ENCODE measurements at places on chromosomes 3 and 15.

- peak overlapping the region; percentile 65 for H3K4me3 ChIP-seq
- peaks cover 27% of the 10 kb centered on the region for H3K4me1 ChIP-seq
- no peaks in the 10 kb centered on the region for H3K27me3 ChIP-seq
- peak overlapping the region; percentile 33 for H3K27ac ChIP-seq
- no peaks in the 10 kb centered on the region for H3K36me3 ChIP-seq
Observed at GRCh38 chr3:142027735-142028134, 121.6 kb downstream of the TFDP2 start.

DNA sequence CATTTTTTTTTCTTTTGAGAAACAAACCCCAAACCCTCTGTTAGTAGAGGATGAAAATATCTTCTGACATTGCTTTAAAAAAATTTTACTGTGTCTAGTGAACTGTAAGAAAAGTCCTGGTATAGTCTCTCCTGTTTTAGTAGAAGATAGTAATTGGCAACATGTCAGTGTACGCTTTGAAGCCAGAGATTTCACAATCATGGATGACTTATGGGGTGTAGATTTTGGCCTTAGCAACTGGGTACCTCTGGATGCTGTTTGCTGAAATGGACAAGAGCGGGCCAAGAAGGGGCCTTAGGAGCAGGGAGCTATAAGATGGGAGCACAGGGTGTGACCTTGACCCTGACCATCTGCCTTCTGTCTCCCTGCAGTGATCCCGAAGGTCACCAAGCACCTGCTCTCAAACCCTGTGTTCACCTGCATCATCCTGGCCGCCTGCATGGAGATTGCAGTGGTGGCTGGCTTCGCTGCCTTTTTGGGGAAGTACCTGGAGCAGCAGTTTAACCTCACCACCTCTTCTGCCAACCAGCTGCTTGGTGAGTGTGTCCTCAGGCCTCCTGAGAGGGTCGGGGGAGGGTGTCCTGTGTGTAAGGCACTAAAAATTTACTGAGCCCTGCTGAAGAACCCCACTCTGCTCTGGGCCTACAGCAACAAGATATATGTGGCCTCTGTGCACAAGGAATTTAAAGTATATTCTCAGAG, 266.7 kb downstream of the SLCO3A1 start:
- H3K27ac ChIP-seq: no peak overlapping the region
- DNase-seq: no peak
- peaks cover 4% of the 10 kb centered on the region for H3K36me3 ChIP-seq
- H3K4me3 ChIP-seq: no peak overlapping the region
- H3K27me3 ChIP-seq: no peaks in the 10 kb centered on the region

- H3K36me3 ChIP-seq: no peaks in the 10 kb centered on the region
- no peaks in the 10 kb centered on the region for H3K4me1 ChIP-seq
- no peaks in the 10 kb centered on the region for H3K27me3 ChIP-seq
- no peak overlapping the region for H3K4me3 ChIP-seq
Observed at GRCh38 chr3:171163101-171164066, 136.9 kb upstream of the SLC2A2 start.

GRCh38 chr15:94075349-94075748, 156.0 kb upstream of the MCTP2 start:
- DNase-seq: no peak
- peaks cover 45% of the 10 kb centered on the region for H3K4me1 ChIP-seq
- H3K4me3 ChIP-seq: no peak overlapping the region
- no peaks in the 10 kb centered on the region for H3K27me3 ChIP-seq
- H3K36me3 ChIP-seq: no peaks in the 10 kb centered on the region

DNA sequence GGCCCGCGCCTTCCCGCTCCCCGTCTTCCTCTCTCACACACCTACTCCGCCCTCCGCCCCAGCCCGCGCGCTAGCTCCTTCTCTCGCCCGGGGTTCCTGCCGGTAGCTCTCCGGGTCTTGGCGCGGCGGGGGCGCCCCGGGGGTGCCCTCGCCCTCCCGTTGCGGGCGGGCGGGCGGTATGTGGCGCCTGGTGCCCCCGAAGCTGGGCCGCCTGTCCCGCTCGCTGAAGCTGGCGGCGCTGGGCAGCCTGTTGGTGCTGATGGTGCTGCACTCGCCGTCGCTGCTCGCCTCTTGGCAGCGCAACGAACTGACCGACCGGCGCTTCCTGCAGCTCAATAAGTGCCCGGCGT, 507 bp downstream of the DIPK2A start:
- H3K27me3 ChIP-seq: no peaks in the 10 kb centered on the region
- H3K4me1 ChIP-seq: peaks cover 13% of the 10 kb centered on the region
- peak overlapping the region; percentile 99 for H3K27ac ChIP-seq

- H3K36me3 ChIP-seq: no peaks in the 10 kb centered on the region
- H3K4me1 ChIP-seq: no peaks in the 10 kb centered on the region
- no peaks in the 10 kb centered on the region for H3K27me3 ChIP-seq
- DNase-seq: no peak
- H3K4me3 ChIP-seq: no peak overlapping the region
Observed at GRCh38 chr3:16148783-16149182, 25.7 kb upstream of the GALNT15 start.

DNA sequence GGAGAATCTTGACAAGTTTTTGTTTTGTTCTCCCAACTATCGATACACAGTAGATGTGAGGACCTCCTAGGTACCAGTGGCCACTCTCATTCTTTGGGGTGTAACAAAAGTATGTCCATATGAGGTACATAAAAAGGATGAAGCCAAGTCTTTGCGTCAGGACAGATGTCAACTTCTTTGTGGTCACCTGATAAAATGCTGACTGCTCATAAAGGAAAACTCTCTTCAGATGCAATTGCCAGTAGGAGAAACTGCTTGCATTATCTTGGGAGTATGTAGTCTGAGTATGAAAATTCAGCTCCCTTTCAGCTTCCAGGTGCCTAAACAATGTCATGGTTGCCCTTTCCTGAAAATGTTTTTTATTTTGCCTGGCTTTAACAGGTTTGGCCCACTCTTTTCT, 123.8 kb upstream of the GOLIM4 start:
- H3K36me3 ChIP-seq: no peaks in the 10 kb centered on the region
- H3K4me3 ChIP-seq: no peak overlapping the region
- H3K27ac ChIP-seq: no peak overlapping the region
- H3K27me3 ChIP-seq: no peaks in the 10 kb centered on the region
- DNase-seq: no peak

- no peak overlapping the region for H3K4me3 ChIP-seq
- no peak for DNase-seq
- H3K4me1 ChIP-seq: peaks cover 82% of the 10 kb centered on the region
- peak overlapping the region; percentile 29 for H3K27ac ChIP-seq
- no peaks in the 10 kb centered on the region for H3K27me3 ChIP-seq
Observed at GRCh38 chr15:85625166-85625830, 169.4 kb downstream of the KLHL25 start.

GRCh38 chr3:64170270-64170669, 55.0 kb downstream of the PRICKLE2 start:
- no peaks in the 10 kb centered on the region for H3K4me1 ChIP-seq
- no peak for DNase-seq
- no peak overlapping the region for H3K27ac ChIP-seq
- no peak overlapping the region for H3K4me3 ChIP-seq
- H3K36me3 ChIP-seq: no peaks in the 10 kb centered on the region

DNA sequence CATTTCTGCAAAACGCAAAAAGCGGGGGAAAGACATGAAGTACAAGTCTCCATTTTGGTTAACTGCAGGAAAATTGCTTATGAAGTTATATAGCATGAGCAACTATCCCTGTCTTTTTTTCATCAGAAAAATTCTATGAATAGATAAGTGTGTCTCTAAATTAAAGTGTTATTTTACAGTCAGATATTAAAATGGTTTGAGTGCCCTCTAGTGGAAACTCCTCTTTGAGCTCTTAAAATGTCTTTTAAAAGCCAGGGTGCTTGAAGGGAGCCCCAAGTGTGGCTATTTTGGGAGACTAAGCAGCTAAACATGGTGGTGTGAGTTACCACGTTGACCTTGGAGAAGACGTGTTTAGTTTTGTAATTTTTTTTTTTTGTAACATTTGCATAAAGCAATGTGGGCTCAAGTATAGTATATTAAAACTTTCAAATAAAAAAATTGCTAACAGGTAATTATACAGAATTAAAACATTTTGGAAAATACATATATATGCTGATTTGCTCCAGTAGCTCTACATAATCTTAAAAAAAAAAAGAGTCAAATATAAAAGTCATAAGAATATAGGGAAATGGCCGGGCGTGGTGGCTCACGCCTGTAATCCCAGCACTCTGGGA, 77.2 kb downstream of the PPP2R3A start:
- H3K36me3 ChIP-seq: no peaks in the 10 kb centered on the region
- DNase-seq: no peak
- no peak overlapping the region for H3K27ac ChIP-seq
- H3K4me3 ChIP-seq: no peak overlapping the region
- no peaks in the 10 kb centered on the region for H3K27me3 ChIP-seq

DNA sequence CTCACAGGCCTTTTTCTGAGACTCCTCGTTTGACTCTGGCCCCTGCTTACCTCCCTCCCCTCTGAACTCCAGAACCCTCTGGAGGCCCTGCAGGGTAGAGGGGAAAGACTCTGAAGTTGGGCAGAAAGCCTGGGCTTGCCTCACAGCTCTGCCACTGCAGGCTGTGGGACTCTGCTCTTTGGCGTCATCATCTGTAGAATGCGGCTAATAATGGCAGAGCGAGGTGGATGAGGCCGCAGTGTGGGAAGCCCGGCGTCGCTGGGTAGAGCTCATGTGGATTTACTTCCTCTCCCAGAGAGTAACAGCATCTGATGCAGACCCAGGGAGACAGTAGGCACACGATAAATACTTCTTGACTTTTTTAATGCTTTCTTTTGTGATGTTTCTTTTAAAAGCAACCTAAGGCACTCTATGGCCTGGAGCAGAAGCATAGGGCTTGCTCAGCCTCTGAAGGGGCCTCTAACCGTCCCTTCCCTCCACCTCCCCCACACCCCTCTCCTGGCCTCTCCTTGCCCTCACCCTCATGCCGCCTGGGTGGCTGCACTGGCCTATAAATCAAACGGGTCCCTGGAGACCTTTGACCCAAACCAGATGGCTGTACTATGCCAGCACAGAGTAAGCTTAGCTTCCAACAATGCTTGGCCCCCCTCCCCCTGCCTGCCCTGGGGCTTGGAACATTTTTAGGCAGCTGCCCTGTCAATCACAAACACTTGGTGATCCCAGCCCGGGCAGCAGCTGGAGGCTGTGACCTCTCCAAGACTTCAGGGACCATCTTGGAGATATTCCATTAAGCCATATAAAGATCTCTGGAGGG, 32.9 kb downstream of the SPSB4 start:
- H3K36me3 ChIP-seq: no peaks in the 10 kb centered on the region
- H3K27ac ChIP-seq: no peak overlapping the region
- no peaks in the 10 kb centered on the region for H3K4me1 ChIP-seq

DNA sequence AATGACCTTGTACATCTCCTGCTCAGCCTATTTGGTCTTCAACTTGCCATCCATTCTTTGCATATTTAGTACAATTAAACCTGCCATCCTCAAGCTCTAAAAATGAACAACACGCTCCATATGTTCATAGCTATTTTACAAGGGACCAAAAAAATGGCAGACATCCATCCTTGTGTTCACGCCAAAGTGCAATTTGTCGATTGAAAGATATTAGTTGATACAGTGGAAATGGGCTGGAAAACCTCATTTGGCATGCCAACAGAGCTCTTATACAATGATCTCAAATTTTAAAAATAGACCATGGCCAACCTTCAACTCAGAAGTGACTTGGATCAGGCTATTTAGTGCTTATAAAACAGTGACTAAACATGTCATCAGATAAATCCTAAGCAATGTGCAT, 413.6 kb upstream of the ARL6 start:
- no peak overlapping the region for H3K4me3 ChIP-seq
- no peaks in the 10 kb centered on the region for H3K27me3 ChIP-seq
- H3K4me1 ChIP-seq: no peaks in the 10 kb centered on the region
- DNase-seq: no peak
- H3K36me3 ChIP-seq: no peaks in the 10 kb centered on the region
- no peak overlapping the region for H3K27ac ChIP-seq

GRCh38 chr3:125261031-125261430, 48.5 kb upstream of the SLC12A8 start:
- H3K4me3 ChIP-seq: no peak overlapping the region
- DNase-seq: no peak
- H3K27ac ChIP-seq: no peak overlapping the region
- H3K36me3 ChIP-seq: no peaks in the 10 kb centered on the region
- no peaks in the 10 kb centered on the region for H3K4me1 ChIP-seq
- no peaks in the 10 kb centered on the region for H3K27me3 ChIP-seq

GRCh38 chr3:23055733-23056376, 147.3 kb upstream of the UBE2E2 start:
- H3K4me3 ChIP-seq: no peak overlapping the region
- H3K4me1 ChIP-seq: no peaks in the 10 kb centered on the region
- DNase-seq: no peak
- H3K36me3 ChIP-seq: no peaks in the 10 kb centered on the region

GRCh38 chr15:61841466-61841865, 218.8 kb downstream of the VPS13C start:
- H3K4me3 ChIP-seq: no peak overlapping the region
- no peaks in the 10 kb centered on the region for H3K36me3 ChIP-seq
- no peaks in the 10 kb centered on the region for H3K4me1 ChIP-seq

GRCh38 chr3:31934018-31934417, 47.0 kb downstream of the OSBPL10 start:
- H3K4me1 ChIP-seq: peaks cover 35% of the 10 kb centered on the region
- no peak overlapping the region for H3K4me3 ChIP-seq
- H3K27ac ChIP-seq: no peak overlapping the region
- no peaks in the 10 kb centered on the region for H3K27me3 ChIP-seq
- H3K36me3 ChIP-seq: no peaks in the 10 kb centered on the region

GRCh38 chr15:52334491-52335160, 39.0 kb upstream of the MYO5C start:
- H3K4me3 ChIP-seq: no peak overlapping the region
- H3K4me1 ChIP-seq: no peaks in the 10 kb centered on the region
- DNase-seq: no peak
- H3K27me3 ChIP-seq: no peaks in the 10 kb centered on the region
- no peak overlapping the region for H3K27ac ChIP-seq

- no peaks in the 10 kb centered on the region for H3K36me3 ChIP-seq
- H3K27ac ChIP-seq: no peak overlapping the region
- DNase-seq: no peak
- H3K4me1 ChIP-seq: no peaks in the 10 kb centered on the region
- no peak overlapping the region for H3K4me3 ChIP-seq
- no peaks in the 10 kb centered on the region for H3K27me3 ChIP-seq
Observed at GRCh38 chr3:56375654-56376053, 92.6 kb downstream of the ERC2 start.

DNA sequence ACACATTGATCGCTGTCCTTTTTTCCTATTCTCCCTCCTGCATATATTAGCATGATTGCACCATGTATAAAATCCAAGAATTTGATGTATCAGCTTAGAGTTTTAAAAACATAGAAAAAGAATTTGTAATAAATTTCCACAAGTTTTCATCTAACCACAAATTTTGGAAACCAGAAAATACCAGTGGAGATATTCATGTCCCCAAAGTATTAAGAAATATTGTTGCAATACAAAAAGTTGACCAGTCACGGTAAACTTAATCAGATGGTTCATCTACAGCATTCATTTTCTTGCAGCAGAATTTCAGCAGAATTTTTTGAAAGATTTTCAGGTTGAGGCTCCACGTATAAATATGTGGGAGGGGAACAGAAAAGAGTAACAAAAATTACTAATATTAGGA, 500.9 kb upstream of the MDFIC2 start:
- no peak for DNase-seq
- no peaks in the 10 kb centered on the region for H3K36me3 ChIP-seq
- H3K4me1 ChIP-seq: no peaks in the 10 kb centered on the region
- H3K4me3 ChIP-seq: no peak overlapping the region
- H3K27ac ChIP-seq: no peak overlapping the region

- H3K27ac ChIP-seq: peak overlapping the region; percentile 30
- H3K4me3 ChIP-seq: no peak overlapping the region
- H3K36me3 ChIP-seq: no peaks in the 10 kb centered on the region
Observed at GRCh38 chr15:74893627-74894026, 3.8 kb downstream of the MPI start.

Data from esophagus squamous epithelium (tissue), 5 donors.